Naive B cell (primary cell): ENCODE measurements at places on chromosomes 3 and 15.
A peak's percentile ranks its signal among the peaks of the same experiment; 100 is the strongest.

DNA sequence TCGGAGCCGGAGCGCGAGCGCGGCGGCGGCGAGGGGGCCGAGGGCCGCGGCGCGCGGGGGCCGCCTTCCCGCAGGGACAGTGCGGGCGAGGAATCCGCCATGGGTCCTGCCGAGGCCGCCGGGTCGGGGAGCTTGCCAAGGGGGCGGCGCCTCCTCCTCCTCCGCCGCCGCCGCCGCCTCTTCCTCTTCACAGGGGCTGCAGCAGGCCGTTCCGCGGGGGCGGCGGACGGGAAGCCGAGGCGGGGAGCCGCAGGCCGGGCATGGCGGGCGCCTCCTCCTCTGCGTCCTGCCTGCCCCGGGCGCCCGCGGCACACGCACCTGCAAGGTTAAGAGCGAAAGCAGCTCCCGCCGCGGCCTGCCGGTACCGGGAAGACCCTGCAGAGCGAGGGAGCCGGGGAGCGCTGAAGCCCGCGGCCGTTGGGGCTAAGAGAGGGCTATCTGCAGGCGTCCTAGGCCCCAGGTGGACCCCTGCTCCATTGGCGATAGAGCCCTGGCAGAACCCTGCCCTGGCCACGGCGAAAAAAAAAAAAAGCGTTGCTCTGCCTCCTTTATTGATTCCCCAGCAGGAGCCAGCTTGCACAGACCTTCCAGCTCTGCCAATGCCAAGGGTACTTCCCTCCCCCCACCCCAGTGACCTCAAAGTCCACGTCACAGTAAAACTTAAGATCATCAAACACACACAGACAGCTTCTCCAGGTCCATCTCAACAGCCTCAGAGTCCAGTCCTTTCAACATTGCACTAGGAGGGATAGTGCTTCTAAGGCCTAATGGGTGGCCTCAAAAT, at the start of gene LYSMD2:
LYSMD2 (minus strand) TSS at position 134 of the 784 bp plus-strand sequence; CDS start at position 101, 33 bp downstream.
- peak within 1 kb of the TSS; percentile 90 for H3K4me3 ChIP-seq
- H3K27me3 ChIP-seq, result no peaks in the 10 kb centered on the region
- H3K36me3 ChIP-seq, result no peaks in the 10 kb centered on the region
- DNase-seq, result peak; percentile 80
- peaks cover 56% of the 10 kb centered on the region for H3K4me1 ChIP-seq
- peak within 1 kb of the TSS; percentile 96 for H3K27ac ChIP-seq

GRCh38 chr3:182342252-182342651, 451.1 kb upstream of the ATP11B start:
- H3K4me3 ChIP-seq, result no peak overlapping the region
- H3K27ac ChIP-seq, result no peak overlapping the region
- no peaks in the 10 kb centered on the region for H3K4me1 ChIP-seq
- DNase-seq, result no peak
- no peaks in the 10 kb centered on the region for H3K36me3 ChIP-seq

- peaks cover 3% of the 10 kb centered on the region for H3K4me1 ChIP-seq
- DNase-seq, result no peak
- no peak overlapping the region for H3K27ac ChIP-seq
- H3K4me3 ChIP-seq, result no peak overlapping the region
- no peaks in the 10 kb centered on the region for H3K27me3 ChIP-seq
Observed at GRCh38 chr15:65451989-65452388, 29.2 kb upstream of the IGDCC4 start.

DNA sequence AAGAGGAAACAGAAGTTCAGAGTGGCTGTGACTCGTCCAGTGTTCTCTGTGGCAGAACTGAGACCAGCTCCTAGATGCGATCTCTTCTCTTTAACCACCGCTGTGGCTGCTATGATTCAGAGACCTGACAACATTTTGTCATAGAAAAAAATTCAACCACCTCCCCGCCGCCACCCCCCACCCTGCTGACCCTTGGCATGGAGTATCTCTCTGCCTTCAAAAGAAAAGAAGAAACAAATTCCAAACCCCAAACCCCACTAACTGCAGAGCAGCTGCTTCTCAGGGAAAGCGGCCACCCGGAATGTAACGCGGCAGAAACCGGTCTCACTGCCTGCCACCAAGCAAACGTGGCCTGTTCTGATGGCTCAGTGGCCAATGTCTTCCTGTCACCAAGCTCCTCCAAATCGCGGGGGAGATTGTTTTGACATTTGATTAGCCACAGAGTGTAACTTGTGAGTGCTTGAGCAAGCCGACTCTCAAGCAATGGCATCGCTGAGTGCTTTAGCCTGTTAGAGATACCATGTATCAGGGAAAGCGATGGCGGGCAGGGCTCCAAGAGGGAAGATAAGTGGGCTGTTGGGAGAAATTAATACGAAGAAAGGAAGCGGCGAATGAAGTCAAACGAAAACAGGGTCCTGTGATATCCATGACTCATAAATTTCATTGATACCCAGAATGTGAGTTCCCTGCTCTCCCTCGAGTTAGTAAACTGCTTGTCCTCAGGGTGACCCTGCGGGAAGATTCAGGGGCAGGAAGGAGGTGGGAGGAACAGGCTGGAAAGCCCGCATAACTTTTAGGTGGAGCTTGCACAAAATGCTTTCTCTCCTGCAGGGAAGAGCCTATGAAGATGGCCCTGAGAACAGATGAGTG, 44.8 kb upstream of the TLE3 start:
- no peak overlapping the region for H3K4me3 ChIP-seq
- H3K4me1 ChIP-seq, result peaks cover 26% of the 10 kb centered on the region
- H3K27ac ChIP-seq, result no peak overlapping the region
- no peak for DNase-seq
- no peaks in the 10 kb centered on the region for H3K36me3 ChIP-seq
- H3K27me3 ChIP-seq, result peaks cover 47% of the 10 kb centered on the region

GRCh38 chr3:134864636-134865035, 69.6 kb downstream of the EPHB1 start:
- H3K4me3 ChIP-seq, result no peak overlapping the region
- no peak for DNase-seq
- H3K27me3 ChIP-seq, result peaks cover 19% of the 10 kb centered on the region
- peak overlapping the region; percentile 16 for H3K27ac ChIP-seq
- no peaks in the 10 kb centered on the region for H3K4me1 ChIP-seq

- DNase-seq, result no peak
- no peaks in the 10 kb centered on the region for H3K4me1 ChIP-seq
- H3K27me3 ChIP-seq, result peaks cover 9% of the 10 kb centered on the region
- no peak overlapping the region for H3K4me3 ChIP-seq
- no peak overlapping the region for H3K27ac ChIP-seq
Observed at GRCh38 chr3:149621218-149622005, 36.4 kb downstream of the WWTR1 start.

DNA sequence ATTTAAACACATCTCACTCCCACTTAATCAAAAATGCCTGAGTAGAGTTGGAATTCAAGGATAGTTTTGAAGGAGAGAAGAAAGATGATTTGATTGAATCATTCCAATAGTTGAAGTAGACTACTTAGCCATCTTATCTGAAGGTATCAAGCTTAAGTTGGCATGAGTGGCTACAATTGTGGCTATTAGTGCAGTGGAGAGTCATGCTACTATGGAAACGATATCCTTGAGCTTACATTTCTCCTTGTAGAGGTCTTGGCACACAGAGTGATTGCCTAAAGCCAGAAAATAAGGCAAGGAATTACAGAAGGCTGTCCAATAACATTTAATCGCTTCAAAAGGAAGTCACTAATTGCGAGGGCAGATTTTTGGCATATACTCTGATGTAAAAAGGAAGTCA, 1022.7 kb downstream of the IGSF11 start:
- no peaks in the 10 kb centered on the region for H3K4me1 ChIP-seq
- H3K27ac ChIP-seq, result no peak overlapping the region
- no peak overlapping the region for H3K4me3 ChIP-seq
- no peak for DNase-seq

- no peaks in the 10 kb centered on the region for H3K27me3 ChIP-seq
- H3K27ac ChIP-seq, result no peak overlapping the region
- H3K36me3 ChIP-seq, result no peaks in the 10 kb centered on the region
- H3K4me1 ChIP-seq, result no peaks in the 10 kb centered on the region
Observed at GRCh38 chr3:118267588-118267987, 767.1 kb downstream of the IGSF11 start.

DNA sequence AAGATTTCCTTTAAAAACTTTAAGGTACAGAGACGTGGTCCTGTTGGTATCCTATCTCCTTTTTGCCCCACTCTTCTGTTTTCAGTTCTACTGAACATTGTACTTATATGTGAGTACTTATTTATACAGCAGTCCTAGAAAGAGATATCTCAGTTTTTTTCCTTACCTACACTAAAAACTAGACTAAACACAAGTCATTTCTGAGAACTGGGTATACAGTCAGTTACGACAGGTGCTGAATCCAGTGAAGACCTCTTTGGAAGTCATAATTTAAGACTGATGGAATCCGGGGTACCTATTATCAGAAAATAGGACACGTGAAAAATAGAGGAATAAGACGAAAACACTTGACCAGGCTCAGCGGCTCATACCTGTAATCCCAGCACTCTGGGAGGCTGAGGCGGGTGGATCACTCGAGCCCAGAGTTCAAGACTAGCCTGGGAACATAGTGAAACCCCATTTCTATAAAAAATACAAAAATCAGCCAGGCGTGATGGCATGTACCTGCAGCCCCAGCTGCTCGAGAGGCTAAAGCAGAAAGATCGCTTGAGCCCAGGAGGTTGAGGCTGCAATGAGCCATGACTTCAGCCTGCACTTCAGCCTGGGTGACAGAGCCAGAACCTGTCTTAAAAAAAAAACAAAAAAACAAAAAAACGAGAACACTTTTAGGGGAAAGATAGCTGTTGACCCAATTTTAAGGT, 76.3 kb downstream of the KLHL25 start:
- no peak overlapping the region for H3K4me3 ChIP-seq
- no peak overlapping the region for H3K27ac ChIP-seq
- H3K4me1 ChIP-seq, result peaks cover 6% of the 10 kb centered on the region
- H3K36me3 ChIP-seq, result peaks cover 31% of the 10 kb centered on the region

DNA sequence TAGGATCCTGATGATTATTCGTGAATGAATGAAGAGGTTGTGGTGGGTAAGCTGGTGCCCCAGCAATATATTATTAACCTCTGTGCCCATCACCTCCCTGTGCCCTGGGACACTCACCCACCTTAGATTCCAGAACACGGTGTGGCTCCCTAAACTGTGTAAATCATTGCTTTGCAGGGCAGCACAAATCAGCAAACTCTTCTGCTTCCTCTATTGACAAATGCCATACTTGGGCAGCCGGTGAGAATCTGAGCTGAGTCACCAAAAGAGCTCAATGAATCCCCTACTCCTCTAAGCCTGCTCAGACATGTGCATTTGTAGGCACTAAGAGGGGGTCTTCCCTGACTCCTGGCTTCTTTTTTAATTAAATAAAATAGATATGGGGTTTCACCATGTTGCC, 15.7 kb downstream of the UQCC5 start:
- peaks cover 5% of the 10 kb centered on the region for H3K4me1 ChIP-seq
- no peaks in the 10 kb centered on the region for H3K27me3 ChIP-seq
- no peak overlapping the region for H3K4me3 ChIP-seq
- H3K36me3 ChIP-seq, result peaks cover 7% of the 10 kb centered on the region

DNA sequence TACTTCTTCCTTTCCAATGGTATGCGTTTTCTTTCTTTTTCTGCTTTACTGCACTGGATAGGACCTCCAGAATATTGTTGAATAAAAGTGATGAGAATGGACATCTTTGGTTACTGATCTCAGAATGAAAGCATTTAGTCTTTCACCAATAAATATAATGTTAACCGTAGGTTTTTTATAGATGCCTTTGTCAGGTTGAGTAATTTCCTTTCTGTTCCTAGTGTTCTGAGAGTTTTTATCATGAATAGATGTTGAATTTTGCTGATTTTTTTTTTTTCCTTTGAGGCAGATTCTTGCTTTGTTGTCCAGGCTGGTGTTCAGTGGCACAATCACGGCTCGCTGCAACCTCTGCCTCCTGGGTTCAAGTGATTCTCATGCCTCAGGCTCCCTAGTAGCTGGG, 158.4 kb downstream of the KLHL25 start:
- no peak for DNase-seq
- no peak overlapping the region for H3K27ac ChIP-seq
- no peak overlapping the region for H3K4me3 ChIP-seq
- H3K27me3 ChIP-seq, result no peaks in the 10 kb centered on the region
- no peaks in the 10 kb centered on the region for H3K36me3 ChIP-seq
- H3K4me1 ChIP-seq, result peaks cover 9% of the 10 kb centered on the region

GRCh38 chr3:169327546-169328356, 335.8 kb downstream of the MECOM start:
- H3K27ac ChIP-seq, result no peak overlapping the region
- no peaks in the 10 kb centered on the region for H3K36me3 ChIP-seq
- H3K4me3 ChIP-seq, result no peak overlapping the region
- no peaks in the 10 kb centered on the region for H3K27me3 ChIP-seq
- no peak for DNase-seq

DNA sequence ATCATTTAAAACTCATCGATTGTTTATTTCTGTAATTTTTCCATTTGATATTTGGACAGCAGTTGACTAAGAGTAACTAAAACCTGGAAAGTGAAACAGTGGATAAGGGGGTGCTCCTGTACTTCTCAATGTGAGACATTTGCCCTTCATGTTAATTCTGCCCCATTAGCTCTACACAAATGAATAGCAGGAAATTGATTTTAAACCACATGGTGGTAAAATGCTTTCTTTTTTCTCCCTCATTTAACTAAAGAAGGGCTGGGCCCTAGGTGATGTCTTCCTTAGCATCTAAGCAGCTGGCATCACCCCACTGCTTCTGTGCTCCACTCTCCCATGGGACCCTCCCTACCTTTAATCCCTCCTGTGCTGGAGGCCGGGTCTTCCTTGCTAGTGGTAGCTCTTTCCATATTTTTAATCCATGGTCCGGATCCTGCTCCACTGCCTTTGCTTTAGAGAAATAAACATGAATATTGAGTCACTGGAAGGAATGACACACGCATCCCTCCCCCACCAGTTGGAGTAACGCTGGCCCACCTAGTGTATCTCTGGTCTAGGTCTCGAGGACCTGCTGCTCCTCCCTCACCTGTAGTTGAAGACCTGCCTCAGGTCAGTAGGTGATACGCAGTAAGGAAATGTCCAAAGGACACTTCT, 30.2 kb upstream of the LAMP3 start:
- no peaks in the 10 kb centered on the region for H3K4me1 ChIP-seq
- no peak overlapping the region for H3K4me3 ChIP-seq
- no peak overlapping the region for H3K27ac ChIP-seq
- H3K27me3 ChIP-seq, result peaks cover 81% of the 10 kb centered on the region
- DNase-seq, result no peak
- H3K36me3 ChIP-seq, result no peaks in the 10 kb centered on the region

- no peaks in the 10 kb centered on the region for H3K27me3 ChIP-seq
- no peaks in the 10 kb centered on the region for H3K36me3 ChIP-seq
- no peak for DNase-seq
- no peaks in the 10 kb centered on the region for H3K4me1 ChIP-seq
Observed at GRCh38 chr15:77709135-77709886, 76.6 kb upstream of the LINGO1 start.

- H3K36me3 ChIP-seq, result no peaks in the 10 kb centered on the region
- DNase-seq, result no peak
- H3K4me3 ChIP-seq, result no peak overlapping the region
Observed at GRCh38 chr3:129006864-129007263, 5.8 kb downstream of the EFCC1 start.

DNA sequence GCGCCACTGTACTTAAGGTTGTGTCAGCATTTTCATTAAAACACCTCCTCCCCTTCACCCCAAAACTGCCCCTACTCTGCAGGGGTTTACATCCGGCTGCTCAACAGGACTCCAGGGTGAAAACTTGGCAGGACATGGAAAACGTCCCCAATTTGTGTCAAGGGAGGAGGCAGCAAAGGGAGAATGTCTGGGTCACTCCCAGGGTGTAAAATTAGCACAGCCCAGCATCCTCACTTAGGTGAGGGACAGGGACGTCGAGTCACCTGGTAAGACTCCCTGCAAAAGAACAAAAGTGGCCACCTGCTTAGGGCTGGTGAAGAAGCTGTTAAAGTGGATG, 532.3 kb downstream of the FOXP1 start:
- no peaks in the 10 kb centered on the region for H3K27me3 ChIP-seq
- peaks cover 97% of the 10 kb centered on the region for H3K4me1 ChIP-seq
- peak overlapping the region; percentile 22 for H3K4me3 ChIP-seq
- H3K27ac ChIP-seq, result peak overlapping the region; percentile 74
- DNase-seq, result no peak
- peaks cover 40% of the 10 kb centered on the region for H3K36me3 ChIP-seq
